ENCODE measurements at places on chromosomes 7 and 10. TPM values are rescaled to one million over a fixed set of nuclear protein-coding genes. Genes with fewer than 3 reads are reported as not detected.

GRCh38 chr10:5876181-5876768 lies 13.4 kb downstream of the ANKRD16 start:
- DNase-seq, result no peak

- no peak for DNase-seq
These were observed 15.1 kb upstream of the MSRB2 start for GRCh38 chr10:23080262-23080661.

DNA sequence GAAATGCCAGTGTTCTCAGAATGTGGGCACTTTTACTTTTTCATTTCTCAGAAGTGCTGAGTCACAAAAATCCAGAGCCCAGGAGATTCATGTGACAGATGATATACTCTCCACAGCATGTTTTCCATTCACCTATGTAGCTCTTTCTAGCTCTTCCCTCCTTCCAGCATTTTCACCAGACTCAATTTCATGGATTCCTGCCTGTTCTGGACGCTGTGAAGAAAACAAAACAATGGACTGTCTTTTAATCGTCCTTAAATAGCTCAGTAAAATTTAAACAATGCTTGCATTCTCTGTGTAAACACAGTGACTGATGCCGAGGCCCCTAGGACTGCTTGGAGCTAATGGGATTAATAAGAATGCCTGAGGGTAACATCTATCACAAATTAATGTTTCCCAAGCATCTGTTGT lies 25.5 kb downstream of the ZNF713 start:
- DNase-seq, result no peak

GRCh38 chr7:110090110-110090820 lies 1000.7 kb upstream of the LRRN3 start:
- no peak for DNase-seq

DNA sequence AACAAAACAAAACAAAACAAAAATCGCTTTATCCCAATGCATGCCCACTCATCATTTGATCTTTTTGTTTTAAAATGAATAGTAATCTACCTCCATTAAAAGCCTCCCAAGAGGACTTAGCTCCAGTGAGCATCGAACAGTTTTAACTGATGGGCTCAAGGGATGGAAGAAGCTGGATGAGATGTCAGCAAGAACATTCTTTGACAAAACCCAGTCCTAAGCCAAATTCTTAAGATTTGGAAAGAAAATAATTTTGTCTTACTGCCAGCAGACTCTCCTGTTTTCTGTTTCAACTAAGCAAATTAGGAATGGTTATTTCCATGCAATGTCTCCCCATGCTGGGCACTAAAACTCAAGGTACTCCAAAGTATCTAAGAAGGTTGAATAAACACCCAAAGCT lies 127.3 kb downstream of the RNLS start:
- no peak for DNase-seq

- no peak for DNase-seq
These were observed 26.8 kb downstream of the ADD3 start for GRCh38 chr10:110034596-110034995.

DKK1 gene
- polyA plus RNA-seq, result not detected

GRCh38 chr10:101858723-101859500 lies 15.3 kb upstream of the KCNIP2 start:
- DNase-seq, result no peak

DNA sequence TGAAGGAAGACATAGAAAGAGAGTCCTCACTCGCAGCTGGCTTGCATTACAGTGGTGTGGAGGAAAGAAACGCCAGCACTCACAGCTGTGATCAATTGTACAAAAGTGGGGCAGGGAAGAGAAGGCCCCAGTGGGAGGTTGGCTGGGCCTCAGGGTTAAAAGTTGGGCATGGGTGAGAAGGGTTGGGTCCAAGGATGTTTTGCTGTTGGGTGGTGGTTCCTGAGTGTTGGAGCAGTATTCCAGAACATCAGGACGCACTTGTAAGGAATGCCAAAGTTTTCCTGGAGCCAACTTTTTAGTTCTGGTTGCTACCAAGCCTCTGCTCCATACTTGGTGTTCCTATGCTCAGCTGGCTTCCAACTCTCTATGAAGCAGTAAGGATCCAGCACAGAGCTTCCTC lies 55.4 kb upstream of the MKRN1 start:
- no peak for DNase-seq

DNA sequence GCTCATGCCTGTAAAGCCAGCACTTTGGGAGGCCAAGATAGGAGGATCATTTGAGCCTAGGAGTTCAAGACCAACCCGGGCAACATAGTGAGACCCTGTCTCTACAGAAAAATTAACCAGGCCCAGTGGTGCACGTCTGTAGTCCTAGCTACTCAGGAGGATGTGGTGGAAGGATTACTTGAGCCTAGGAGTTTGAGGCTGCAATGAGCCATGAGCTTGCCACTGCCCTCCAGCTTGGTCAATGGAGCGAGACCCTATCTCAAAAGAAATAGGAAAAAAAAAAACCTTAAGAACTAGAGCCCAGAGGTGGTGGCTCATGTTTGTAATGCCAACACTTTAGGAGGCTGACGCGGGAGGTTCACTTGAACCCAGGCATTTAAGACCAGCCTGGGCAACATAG lies 2.2 kb downstream of the STRA8 start:
- DNase-seq, result no peak

DNA sequence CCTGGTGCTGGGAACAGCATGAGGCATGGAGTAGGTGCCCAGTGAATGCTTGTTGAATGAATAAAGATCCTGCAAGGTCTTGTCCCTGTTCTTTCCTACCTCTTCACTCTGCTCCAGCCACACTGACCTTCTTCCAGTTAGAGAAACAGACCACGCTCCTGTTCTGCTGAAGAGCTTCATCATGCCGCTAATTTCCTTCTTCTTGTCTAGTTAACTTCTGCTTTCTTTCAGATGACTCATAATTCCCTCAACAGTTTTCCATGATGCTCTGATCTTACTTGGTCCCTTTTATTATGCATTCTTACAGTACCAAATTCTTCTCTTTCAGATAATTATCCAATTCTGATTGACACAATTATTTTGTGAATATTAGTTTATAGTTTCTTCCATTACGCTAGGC lies 59.5 kb upstream of the C1QL3 start:
- DNase-seq, result no peak

DNA sequence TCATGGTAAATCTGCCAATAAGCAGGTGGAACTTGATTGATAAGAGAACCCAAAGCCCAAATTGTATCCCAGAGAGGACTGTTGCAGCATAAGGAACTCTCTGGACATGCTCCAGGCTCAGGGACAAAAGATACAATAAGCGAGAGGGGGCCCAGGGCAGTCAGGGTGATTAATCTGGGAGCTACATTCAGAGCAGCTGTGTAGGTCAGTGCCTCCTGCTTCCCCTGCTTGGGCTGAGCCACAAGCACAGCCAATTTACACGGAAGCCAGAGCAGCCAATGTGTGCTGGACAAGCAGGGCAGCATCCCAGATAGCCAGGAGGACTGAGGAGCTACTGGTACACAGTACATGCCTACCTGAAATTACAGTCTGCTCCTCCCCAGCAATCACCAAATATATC lies 24.2 kb downstream of the MYPN start:
- no peak for DNase-seq

Measured in naive thymus-derived CD8-positive, alpha-beta T cell (primary cell).